ENCODE measurements at places on chromosomes 3 and 15.
A peak's percentile ranks its signal among the peaks of the same experiment; 100 is the strongest.

GRCh38 chr3:120506076-120506827 is 55.5 kb upstream of the FSTL1 start:
- no peak for DNase-seq

- no peak for DNase-seq
These were observed 100.5 kb downstream of the AKAP13 start for GRCh38 chr15:85480923-85481322.

- no peak for DNase-seq
These were observed 5.5 kb downstream of the MELTF start for GRCh38 chr3:197023998-197024651.

- DNase-seq: no peak
These were observed 57.5 kb upstream of the EPHB1 start for GRCh38 chr3:134737516-134737915.

- DNase-seq: peak; percentile 31
These were observed 13.5 kb downstream of the MCCC1 start for GRCh38 chr3:183085634-183086390.

DNA sequence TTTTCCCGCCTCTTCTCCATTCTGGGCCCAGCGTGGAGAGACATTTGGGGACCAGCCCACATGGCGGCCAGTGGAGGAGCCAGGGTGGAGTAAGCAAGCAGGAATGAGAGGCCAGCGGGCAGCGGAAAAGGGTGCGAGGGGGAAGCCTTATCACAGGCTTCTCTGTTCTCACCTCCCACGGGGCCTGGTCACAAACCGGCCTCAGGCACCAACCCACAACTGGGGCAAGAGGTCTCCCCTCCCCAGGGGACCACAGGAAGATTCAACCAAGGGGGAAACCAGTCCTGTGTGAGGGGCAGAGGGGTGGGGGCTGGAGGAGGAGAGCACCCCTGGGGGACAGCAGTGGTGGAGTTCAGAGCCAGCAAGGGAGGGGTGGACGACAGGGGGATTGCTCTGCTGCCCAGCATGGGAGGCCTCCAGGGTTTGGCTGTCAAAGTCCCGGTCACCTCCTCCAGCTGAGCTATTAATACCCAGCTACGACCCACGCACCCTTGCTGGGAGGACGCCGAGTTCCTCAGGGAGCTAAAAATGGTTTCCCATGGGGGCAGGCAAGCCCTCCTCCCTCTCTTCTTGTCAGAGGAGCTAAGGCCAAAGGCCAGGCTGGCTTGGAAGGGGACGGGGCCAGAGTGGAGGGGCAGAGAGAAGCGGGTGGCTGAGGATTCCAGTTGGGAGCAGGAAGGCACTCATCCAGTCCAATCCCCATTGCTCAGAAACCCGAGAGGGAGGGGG is 23.8 kb upstream of the RPL29 start:
- no peak for DNase-seq

DNA sequence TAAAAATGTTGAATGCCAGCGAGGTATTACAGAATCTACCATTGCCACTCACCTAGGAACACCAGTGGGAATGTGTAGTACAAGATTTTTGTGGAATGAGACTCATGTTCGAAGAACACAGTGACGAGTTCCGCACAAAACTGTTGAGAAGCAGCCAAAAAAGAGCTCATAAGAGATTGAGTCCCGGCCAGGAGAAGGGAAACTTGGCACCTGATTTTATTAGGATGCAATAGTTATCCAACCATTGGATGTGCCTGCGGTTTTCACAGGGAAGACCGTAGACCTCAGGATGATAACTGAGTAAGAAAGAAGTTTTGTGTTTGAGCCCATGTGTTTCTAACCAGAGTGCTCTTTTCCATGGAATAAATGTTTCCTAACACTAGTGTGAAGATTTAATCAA is 88.9 kb downstream of the PTPRG start:
- DNase-seq: no peak

GRCh38 chr3:27326202-27326601 is 43.0 kb downstream of the NEK10 start:
- DNase-seq: no peak

- peak; percentile 61 for DNase-seq
These were observed 194.6 kb downstream of the FAM43A start for GRCh38 chr3:194879991-194880939.

DNA sequence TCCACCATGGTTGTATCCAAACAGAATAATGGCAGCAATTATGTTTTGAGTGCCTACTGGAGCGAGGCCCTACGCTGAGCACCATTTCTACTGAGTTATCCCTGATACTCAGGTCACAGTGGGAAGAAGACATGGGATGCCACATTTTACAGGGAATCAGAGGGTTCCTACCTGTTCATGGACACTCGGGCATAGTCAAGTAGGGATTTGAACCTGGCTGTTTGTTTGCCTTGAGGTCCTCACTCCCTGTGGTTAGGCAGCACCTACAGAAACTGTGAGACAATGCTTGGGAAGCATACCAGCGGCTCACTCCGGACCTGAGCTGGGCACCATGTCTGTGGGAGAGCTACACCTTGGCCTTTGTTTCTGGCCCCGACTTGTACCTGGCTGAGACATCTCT is 390.4 kb downstream of the LRTM1 start:
- DNase-seq: no peak

DNA sequence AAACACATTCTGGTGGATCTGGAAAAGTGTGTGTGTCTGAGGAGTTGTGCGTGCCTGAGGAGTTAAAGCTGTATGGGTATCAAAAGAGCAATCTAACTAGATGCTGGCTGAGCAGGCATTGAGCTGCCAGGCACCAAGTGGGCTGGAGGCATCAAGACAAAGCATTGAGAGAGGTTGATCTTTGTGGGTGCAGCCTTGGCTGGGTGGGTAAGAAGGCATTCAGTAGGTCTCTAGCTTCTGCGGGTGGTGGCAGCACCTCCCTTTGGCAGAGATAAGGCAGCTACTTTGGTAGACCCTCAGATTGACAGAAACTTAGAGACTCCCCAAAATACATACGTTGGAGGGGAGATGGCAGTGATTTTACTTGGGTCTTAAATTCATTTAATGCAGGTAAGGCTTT is 15.8 kb upstream of the TMEM212 start:
- DNase-seq: no peak

DNA sequence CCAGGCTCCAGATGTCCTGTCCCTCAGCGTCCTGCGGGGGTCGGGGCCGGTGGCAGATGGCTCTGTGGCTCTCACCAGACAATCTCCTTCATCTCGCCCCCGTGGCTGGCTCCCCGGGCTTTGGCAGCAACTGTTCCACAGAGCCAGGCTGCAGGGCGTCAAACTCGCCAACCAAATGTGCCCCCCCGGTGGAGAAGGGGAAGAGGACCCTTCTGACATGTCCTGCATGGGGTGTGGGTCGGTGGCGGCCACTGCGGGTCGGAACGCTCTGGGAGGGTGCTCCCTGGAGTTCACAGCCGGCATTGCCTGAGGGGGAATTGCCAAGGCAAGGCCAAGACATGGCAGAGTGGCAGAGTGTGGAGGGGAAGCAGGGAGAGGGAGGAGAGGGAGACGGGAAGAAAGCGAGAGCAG is 36.0 kb downstream of the BDH1 start:
- peak; percentile 50 for DNase-seq

GRCh38 chr15:79164043-79164442 is 73.5 kb upstream of the RASGRF1 start:
- DNase-seq: no peak

GRCh38 chr3:114892880-114893279 is 254.2 kb downstream of the ZBTB20 start:
- no peak for DNase-seq

DNA sequence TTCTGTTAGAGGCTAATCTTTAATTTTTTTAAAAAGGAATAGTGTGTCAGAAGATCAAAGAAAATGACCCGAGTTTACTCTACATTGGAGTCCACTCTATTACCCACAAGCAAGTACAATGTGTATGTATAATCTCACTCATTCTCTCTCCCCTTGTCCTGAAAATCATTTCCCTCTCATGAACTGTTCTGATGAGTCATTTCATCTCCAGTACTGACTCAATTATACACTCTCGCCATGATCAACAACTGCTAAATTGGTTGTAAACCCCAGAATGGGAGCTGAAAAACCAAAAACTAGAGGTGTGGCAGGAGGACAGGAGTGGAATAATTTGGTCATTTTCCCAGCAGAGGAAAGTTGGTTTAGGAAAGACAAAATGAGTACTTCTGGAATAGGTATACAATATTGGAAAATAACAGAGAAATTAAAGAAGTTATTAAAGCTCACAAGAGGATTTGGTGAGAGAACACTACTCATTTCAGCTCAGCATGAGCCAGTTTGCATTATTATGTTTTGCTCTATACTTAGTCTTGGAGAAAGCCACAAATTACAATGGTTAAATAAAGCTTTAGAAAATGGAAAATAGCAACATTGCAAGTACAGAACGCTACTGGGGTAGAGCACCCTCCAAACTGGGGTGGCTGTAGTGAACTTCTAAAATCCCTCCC is 144.3 kb upstream of the PFN2 start:
- DNase-seq: no peak

DNA sequence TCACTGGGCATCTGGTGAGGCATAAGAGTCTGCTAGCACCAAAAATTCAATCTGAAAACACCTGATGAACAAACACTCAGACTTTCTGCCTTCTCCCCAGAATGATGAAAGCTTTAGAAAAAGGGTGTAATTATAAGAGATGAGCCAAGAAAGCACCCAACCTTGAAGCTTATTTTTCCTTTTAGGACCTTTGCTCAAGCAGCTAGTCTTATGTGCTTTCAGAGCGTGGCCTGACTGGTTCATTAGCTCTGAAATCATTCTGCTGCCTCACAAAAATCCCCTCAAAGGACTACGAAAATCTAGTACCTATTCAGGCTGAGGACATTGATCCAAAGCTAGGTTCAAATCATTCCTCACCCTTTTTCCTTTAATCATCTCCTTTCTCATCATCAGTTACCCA is 662.3 kb downstream of the MAGI1 start:
- no peak for DNase-seq

DNA sequence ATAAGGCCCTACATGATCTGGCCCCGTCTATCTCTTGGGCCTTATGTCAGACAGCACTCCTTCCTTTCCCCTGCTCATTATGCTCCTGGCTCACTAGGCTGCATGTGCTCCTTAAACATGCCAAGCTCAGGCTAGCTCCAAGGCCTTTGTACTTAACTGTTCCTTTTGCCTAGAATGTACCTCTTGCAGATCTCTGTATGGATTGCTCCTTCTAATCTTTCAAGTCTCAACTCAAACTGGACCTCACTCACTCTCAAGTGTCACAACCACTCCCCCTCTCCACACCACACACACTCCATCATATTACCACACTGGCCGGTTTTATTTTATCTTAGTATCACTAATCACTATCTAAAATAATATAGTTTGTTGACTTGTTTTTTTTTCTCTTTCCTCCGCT is 36.4 kb downstream of the ZMAT3 start:
- DNase-seq: no peak

DNA sequence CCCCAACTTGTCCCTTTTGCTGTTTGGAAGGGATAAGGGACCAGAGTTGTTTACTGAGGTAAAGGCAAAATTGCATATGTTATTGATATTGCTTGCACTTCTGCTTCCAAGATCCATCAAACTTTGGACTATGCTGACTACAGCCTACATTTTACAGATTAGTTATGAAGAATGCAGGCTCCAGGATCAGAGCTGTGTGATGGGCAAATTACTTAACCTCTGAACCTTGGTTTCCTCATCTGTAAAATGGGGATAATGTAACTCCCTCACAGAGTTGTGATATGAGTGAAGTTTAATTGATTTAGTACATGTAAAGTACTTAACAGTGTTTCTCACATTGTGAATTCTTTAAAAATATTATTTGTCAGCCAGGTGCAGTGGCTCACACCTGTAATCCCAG is 15.9 kb downstream of the FAIM start:
- DNase-seq: no peak

- DNase-seq: no peak
These were observed 34.0 kb upstream of the PCSK6 start for GRCh38 chr15:101523560-101523940.

GRCh38 chr15:56472278-56472677 is 7.3 kb upstream of the MNS1 start:
- DNase-seq: no peak

DNA sequence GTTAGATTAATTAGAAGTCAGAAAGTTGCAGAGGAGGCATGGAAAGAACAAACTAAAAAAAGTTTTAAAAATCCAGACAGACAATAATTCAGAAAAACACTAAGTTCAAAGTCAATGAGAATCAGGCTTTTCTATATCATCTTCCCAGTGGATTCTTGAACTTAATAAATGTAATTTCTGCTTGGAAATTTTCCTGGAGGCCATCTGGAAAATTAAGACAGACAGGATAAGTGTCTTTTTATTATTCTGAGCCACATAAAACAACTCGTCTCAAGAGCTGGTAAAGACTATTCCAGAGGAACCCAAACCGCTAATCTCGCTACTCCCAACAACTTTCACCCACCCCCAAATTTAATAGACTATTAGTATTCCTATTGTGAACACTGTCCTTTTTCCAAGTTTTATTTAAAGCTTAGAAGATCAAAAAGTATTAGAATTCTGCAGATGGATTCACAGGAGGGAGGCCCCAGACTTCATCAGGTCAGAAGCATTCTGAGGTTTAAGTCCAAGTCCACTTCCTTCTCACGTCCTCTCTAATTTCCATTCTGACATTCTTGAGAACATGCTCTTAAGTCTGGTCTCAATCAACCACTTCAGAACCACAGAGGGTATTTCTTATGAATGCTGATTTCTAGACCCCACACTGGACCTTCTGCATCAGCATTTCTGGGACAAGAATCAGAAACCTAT is 61.3 kb downstream of the ERC2 start:
- no peak for DNase-seq

DNA sequence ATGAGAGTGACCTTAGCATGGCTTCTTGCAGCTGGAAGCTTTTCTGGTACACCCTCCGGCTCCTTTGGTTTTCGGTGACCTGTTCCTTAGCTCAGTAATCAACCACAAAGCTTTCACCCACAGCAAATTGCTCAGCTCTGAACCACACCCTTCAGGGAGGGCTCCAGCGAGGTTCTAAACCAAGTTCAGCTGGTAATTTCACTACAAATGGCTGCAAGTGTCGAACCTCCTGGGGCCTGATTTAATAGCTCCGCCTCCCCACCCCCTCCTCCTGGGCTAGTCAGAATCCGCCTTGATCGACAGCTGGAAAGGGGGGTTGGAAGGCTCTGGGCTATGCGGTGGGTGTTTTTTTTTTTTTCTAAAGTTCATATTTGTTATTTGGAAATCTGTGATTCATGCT is 150.9 kb upstream of the MCTP2 start:
- no peak for DNase-seq

DNA sequence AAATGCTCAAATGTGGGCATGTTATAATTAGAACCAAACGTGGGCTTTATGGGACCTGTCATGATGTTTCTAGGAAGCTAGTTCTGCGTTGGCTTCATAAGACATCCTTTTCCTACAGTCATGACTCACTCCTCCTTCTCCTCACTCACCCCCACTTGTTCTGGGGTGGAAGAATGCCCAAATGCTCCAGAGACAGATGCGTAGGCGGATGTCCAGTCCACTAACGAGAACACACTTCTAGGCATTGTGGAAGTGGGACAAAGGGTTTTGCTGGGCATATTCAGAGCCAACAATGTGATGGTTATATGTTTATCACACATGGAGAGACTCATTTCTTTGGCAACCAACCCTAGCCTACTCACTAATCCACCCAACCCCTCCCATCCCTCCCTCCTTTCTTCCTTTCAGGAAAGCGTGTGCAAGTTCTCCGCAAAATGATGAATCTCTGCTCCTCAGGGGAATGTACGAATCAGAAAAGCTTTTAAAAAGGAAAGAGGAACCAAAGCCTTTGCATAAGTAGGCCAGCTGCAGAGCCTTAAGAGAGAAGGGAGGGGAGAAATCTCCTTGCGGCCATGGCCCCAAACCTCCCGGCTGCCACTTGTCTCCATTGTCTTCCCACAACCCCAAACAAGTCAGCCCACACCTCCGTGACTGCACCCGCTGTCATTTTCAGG is 123.0 kb upstream of the SPRED1 start:
- DNase-seq: peak; percentile 59

- DNase-seq: peak; percentile 29
These were observed 758 bp upstream of the SNX33 start for GRCh38 chr15:75646944-75647364.
